ENCODE measurements at places on chromosomes 3 and 15.

- DNase-seq = no peak
Observed at GRCh38 chr3:170809007-170809974, 60.7 kb downstream of the RPL22L1 start.

DNA sequence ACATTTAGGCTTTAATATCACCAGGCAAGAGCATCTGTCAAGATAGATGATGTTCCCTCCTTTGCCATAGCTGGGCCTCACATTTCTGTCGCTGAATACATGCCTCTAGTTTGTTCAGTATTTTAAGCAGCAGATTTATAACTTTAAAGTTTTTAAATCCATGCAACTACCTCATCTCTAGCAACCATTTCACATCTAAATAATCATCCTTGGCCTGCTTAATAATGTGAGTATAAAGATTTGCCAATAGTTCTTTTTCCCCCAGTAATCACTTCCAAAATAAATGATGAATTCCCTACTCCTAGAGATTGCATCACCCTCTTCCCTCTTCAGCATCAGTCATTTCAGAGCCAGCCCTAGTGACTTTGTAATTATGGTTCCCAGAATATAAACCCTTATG is 36.2 kb upstream of the FILIP1L start:
- DNase-seq = no peak

DNA sequence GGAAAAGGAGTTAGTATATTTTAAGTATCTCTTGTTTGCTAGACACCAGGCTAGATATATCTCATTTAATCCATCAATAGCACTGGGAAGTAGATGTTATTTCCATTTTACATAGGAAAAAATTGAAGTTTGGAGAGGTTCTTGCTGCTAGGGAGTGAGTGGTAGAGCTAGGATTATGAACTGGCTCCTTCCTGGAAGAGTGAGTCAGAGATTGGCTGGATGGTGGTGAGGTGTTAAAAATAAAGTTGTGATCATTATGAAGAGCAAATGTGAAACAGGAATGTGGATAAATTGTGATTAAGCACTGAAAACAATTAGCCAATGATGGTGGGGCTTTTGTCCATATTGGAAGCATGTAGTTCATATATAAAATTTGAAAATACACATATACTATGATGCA is 234.2 kb downstream of the WNT5A start:
- no peak for DNase-seq

GRCh38 chr15:39127925-39128617 is 452.8 kb upstream of the THBS1 start:
- no peak for DNase-seq

DNA sequence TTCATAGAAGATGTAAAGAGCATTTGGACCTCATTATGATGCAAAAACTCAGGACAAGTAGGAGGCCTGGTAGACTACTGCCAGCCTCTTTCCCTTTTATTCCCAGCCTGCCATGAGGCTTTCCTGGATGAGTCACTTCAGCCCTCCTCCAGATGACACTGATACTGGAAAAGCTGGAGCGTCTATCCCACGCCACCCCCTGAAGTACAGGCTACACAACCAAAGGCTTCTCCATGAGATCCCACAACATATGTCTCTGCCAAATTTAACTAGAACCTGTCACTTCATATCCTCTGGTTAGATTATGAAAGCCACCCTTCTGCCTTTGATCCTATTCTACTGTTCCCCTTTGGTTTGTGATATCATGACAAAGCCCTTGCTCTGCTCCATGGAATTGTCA is 56.1 kb upstream of the CPNE4 start:
- DNase-seq = no peak

DNA sequence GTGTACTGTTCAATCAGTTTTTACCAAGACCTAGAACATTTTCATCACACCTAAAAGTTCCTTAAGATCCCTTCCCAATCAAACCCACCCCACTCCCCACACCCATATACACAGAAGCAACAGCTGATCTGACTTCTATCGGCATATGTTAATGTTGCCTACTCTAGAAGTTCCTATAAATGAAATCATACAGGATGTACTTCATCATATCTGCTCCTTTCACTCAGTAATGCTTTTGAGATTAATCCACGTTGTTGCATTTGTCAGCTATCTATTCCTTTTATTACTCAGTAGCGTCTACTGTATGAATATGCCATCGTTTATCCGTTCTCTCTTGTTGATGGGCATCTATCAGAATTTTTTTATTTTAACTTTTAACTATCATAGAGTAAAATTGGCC is 14.3 kb upstream of the FILIP1L start:
- no peak for DNase-seq

DNA sequence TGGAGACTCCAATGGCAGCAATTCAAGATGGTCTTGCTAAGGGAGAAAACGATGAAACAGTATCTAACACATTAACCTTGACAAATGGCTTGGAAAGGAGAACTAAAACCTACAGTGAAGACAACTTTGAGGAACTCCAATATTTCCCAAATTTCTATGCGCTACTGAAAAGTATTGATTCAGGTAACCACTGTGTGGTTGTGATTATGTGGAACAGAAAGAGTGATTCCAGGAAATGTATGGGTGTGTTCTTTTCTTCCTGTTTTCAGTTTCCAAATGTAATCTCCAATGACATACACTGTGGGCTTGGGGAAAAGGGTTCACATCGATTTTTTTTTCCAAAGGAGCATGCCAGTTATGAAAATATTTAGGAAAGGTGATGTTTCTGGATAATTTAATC is 10.9 kb downstream of the SCG3 start:
- DNase-seq = no peak

- no peak for DNase-seq
Observed at GRCh38 chr3:48553886-48554845, 2.4 kb downstream of the PFKFB4 start.

- no peak for DNase-seq
Observed at GRCh38 chr3:50352781-50353180, 2.1 kb downstream of the CYB561D2 start.

GRCh38 chr3:69410301-69410700 is 24.4 kb upstream of the FRMD4B start:
- DNase-seq = peak; percentile 61

DNA sequence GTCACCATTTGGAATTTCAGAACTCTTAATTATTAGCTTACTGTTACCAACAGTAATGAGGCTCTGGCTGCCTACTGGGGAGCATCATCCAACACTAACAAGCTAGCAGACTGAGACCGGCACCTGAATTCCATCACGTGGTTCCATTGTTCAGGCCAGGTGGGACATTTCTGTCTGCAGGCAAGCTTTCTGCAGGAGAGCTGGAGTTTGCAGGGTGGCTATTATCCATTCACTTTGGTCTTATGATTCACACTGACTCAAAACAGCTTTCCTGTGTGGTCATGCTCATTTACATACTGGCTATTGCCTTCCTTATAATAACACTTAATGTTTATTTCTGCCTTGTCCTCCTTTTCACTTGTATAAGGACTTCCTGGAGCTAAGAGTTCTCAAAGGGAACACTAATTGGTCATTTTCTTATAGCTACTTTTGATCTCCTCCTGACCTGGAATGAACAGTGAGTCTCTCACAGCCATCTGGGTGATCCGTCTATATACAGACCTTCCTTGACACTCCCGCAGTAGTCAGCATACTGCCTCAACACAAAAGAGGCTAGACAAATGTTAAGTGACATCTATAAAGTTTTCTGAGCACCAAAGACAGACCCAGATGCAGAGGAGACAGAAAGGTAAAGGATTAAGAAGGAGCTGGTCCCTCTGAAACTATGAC is 695.4 kb downstream of the FHIT start:
- no peak for DNase-seq

GRCh38 chr3:143559296-143559695 is 289.0 kb downstream of the SLC9A9 start:
- no peak for DNase-seq
